ENCODE measurements at places on chromosomes 6 and 20.

GRCh38 chr6:51411496-51412125, 592.9 kb downstream of the TFAP2B start:
- DNase-seq = no peak

DNA sequence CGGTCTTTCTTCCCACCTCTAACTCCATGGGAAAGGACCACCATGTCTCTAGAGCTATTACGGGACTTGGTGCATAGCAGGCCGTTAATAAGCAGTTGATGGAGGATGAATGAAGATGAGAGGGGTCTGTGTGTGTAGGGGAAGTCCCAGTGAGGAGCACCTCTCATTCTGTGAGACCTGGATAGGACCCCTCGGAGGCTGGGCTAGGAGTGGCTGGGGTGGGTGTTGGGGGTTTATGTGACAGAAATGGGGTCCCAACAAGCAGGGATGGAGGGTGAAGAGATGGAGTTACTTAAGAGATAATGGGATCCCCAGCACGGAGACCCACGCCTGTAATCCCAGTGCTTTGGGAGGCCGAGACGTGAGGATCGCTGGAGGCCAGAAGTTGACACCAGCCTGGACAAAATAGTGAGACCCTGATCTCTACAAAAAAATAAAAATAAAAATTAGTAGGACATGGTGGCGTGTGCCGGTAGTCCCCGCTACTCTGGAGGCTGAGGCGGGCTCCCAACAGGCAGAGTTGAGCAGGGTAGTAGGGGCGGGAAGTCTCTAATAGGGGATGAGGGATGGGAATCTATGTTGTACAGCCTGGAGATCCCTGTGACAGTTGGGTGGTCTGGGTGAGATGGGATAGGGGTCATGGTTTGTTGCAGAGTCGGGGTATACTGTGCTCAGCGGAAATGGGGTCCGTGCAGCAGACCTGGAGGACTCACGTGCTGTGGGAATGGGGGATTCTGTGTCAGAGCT, 677 bp upstream of the ZNF341 start:
- no peak for DNase-seq

DNA sequence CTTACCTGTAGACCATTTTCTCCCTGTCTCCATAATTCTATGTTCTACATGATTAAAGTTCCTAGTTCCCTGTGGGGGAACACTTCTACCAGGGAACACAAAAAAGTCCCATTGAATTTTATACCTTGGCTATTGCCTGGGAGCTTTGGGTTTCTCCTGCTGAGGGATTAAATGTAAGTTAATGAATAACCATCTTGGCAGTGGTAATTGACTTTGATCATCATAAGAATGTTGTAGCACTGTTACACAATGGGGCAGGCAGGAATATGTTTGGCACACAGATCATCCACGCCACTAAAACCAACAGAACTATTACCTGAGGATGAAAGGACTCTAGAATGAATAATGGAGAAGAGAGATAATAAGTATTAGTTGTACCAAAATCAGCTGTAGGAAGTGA, 1106.2 kb upstream of the GJE1 start:
- no peak for DNase-seq

GRCh38 chr20:45576995-45577394, 2.1 kb downstream of the WFDC8 start:
- DNase-seq = no peak

GRCh38 chr6:129212081-129212480, 329.1 kb downstream of the LAMA2 start:
- DNase-seq = no peak

- DNase-seq = no peak
These were observed 37.8 kb downstream of the CENPW start for GRCh38 chr6:126377594-126378153.

DNA sequence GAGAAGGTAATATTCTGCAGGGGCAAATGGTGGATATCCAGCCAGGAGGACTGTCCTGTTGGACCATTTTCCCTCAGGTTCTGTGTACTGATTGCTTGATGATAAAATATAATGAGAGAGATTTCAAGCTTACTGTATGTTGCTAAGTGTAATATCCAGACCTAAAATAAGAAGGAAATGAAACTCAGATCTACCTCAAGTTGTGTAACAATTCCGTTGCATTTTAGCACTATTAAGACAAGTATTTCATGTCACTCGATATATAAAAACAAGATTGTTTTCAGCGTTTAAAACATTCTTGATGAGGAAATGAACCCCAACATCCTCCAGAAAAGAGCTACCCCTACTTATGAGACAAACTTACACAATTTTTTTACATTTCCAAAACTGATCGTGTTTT, 57.2 kb downstream of the RGS17 start:
- DNase-seq = no peak

- no peak for DNase-seq
These were observed 82.7 kb downstream of the LPA start for GRCh38 chr6:160581406-160581805.

GRCh38 chr20:32987044-32987825, 17.0 kb downstream of the SUN5 start:
- DNase-seq = no peak

DNA sequence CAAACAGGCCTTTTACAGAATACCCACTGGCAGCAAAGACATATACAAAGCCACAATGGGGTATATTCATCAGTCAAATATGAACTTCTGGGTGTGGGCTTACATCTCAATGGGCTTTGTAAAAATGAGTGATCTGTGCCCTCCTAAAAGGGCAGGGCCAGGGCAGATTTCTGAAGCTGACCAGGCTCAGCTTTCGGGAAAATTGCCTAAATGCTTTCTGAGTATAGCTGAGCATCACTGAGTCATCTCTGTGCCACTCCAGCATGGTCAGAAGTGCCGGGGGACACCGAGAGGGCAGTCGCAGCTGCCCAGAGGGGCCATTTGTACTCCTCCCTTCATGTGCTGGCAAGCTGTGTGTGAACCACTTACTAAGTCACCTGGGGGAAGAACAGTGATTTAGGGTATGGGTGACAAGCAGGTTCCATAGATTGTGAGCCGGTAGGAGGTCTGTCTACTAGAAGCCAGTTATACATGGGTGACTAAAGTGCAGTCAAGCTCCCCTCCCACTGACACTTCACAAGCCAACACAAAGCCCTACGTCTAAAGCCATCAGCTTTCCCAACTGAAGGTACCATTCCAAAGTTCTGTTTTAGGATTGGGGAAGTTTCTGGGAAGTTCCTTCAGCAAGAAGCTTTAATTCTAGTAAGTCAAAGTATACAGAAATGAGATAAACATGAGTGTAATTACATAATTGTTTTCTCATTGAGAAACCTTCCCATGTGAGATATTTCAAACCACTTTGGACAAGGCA, 147.6 kb upstream of the TAB2 start:
- no peak for DNase-seq
